ELF-1 (cell line): ENCODE measurements at places on chromosomes 11 and 22.

- no peak for DNase-seq
Observed at GRCh38 chr11:26842478-26843282, 120.8 kb upstream of the SLC5A12 start.

GRCh38 chr22:44600207-44600785 is 101.7 kb upstream of the PRR5 start:
- no peak for DNase-seq

GRCh38 chr11:121157756-121158155 is 56.7 kb downstream of the TECTA start:
- peak; percentile 58 for DNase-seq

DNA sequence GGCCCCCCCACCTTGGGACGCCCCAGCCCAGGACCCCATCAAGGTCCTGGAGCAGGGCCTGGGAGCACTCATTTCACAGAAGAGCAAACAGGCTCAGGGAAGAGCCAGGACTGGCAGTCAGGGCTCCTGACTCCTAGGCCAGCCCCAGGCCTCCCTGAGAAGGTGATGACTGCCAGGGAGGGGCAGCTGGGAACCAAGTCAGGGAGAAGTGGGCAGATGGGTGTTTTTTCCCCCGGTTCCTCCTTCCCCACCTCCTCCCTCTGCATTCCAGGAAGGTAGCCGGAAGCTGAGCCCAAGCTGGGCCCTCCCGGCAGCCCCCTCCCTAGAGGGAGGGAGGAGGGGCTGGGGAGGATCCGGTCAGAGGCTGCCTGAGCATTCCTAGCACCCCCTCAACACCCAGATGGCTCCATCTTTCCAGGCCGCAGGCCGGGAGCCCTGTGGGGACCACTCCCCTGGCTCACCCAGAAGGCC is 19.6 kb downstream of the MYRF start:
- peak; percentile 86 for DNase-seq

GRCh38 chr11:848380-848931 is 5.8 kb downstream of the TSPAN4 start:
- peak; percentile 51 for DNase-seq

DNA sequence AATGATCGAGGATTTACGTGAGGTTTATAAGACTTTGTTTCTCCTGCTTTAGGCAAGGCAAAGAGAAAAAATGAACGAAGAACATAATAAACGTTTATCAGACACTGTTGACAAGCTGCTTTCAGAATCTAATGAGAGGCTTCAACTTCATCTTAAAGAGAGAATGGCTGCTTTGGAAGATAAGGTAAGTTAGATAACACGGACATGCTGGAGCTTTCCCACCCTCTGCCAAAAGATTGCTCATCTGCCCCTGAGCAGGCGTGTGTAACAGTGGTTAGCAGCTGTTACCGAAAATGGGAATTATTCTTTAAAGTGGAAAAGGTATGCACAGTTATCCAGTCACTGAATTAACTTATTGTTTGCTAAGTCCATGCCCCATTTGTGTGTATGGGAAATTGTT is 62.8 kb upstream of the CTTN start:
- DNase-seq, result no peak

DNA sequence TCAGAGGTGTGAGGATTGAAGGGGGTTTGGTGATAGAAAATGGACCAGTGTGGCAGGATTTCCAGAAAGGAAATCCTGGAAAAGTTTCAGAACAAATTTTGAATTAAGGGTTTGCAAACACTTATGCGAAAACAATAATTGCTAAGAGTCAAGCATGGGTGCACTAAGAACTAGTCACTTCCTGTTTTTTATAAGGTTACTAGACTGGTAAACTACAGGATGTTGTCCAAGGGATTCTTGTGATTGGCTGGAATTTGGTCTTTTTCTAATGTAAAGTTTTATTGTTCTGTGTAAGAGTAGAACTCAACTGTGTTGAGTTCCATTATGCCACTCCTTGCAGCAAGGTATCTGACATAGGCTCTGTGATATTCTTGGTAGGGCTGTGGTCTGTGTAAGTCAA is 54.1 kb downstream of the LIF start:
- no peak for DNase-seq

- no peak for DNase-seq
Observed at GRCh38 chr11:44241851-44242250, 68.1 kb downstream of the ALX4 start.

- DNase-seq, result no peak
Observed at GRCh38 chr11:45670386-45671135, 5.1 kb upstream of the CHST1 start.

GRCh38 chr11:62622476-62623089 is 797 bp upstream of the B3GAT3 start:
- DNase-seq, result no peak

GRCh38 chr11:36620246-36620645 is 22.2 kb upstream of the RAG2 start:
- DNase-seq, result no peak

GRCh38 chr11:17640493-17641164 is 78.7 kb upstream of the MYOD1 start:
- no peak for DNase-seq

DNA sequence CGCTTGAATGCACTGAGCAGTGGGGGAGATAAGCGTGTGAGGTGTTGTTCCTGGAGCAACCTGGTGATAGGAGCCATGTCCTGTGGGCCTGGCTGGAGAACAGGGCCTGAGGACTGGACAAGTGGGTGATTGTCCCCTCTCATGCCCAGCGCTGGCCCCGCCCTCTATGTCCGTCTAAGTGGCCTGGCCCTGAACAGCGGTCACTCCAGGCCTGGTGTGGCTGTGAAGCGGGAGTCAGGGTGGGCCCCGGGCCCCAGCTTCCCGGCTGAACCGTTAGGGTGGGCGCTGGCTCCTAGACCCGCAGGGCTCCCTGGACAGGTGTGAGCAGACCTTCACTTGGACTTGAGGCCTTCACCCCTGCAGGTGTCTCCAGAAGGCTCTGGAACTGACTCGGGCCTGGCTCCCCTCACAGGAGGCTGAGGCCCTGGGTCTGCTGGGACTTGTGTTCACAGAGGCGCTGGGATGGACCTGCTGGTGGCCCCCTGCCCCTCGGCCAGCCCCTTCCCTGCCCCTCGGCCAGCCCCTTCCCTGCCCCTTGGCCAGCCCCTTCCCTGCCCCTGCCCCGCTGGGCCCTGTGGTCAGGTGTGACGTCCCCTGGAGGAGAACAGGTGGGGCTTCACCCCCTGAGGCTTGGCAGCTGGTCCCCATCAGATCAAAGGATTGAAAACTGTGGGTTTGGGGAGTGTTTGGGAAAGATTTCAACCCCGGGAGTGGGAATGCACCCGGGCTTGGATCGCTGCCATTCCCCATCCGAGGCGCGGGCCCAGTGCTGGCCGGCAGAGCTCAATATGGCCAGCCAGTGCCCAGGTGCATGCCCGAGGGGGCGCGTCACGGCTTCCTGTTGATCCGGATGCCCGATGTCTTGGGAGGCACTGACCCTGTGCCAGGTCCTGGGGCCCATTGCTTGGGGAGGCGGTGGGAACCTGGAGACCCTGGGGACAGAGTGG is 3.2 kb upstream of the MUC6 start:
- no peak for DNase-seq

DNA sequence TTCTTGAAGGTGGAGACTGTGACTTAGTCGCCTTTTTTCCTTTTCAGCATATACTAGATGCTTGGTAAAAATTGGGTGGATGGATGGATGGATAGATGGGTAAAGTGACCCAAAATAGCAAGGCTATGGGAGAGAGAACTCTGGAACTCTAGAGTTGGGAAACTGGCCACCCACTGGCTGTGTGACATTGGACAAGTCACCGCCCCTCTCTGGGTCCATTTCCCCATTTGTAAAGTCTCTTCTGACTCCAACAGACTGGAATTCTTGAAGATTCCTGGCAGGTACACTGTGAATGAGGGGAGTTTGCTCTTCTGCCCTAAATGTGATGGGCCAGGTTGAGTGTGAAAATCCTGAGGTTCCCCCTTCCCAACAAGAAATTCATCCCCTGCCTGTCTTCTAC is 8.0 kb downstream of the TKFC start:
- no peak for DNase-seq

DNA sequence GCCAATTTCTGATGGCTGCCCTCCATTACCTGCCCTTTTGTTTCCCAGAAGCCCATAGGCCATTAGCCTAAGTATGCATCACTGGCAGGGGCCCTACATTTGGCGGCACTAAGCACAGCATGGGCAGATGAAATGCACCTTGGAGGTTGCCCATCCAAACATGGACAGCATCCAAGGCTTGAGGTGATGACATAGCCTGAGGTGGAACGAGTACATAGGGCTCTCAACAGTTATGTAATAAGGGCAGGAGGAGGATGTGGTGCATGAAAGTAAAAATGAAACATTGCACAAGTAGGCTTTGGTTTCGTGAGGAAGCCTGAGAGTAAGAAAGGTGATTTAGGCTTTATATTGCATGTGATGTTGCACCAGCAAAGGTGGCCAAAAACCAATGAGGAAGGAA is 148.1 kb downstream of the FAM76B start:
- DNase-seq, result no peak

DNA sequence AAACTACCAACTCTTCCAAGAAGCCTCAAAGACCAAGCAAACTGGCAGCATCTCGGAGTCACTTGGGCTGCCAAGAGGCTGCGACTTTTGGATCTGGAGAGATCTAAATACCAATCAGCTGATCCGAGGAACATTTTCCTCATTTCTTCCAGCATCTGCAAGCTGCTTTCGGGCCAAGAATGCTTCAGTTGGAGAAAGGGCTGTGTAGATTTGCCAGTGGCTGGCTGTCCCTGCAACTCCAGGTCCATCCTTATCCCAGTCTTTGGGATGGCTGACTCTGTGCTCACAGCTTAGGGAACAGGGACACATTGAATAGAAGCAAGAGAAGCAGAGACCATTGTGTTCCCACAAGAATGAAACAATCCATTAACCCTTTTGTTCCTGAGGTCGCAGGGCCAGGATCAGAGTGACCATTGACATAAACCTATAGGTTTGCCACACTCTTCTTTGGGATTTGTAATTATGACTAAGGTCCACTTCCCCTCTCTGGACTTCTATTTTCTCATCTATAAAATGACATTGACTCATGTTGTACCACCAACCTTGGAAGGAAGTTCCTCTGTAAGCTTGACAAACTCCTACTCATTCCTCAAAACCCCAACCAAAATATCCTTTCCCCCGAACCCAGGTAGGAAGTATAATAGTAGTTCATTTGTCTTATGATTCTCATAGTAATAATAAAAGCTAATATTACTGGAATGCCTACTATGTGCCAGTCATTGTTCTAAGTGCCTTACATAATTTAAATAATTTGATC is 340.8 kb downstream of the MN1 start:
- no peak for DNase-seq

DNA sequence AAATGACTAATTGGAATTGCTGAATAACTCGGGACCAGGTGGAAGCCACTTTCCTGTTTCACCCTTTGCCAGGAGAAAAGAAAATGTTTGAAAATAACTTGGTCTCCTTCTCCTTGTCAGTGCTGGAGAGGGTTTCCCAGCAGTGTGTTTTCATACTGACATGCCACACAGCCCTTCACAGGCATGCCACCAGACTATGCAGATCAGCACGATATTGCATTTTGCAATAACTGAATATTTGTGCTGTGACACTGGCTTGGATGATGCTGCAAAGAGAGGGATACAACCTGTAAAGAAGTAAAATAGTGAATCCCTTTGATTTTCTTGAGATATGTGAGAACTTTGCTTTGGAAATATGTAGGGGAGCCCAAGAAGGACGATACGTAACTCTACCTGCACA is 200.0 kb upstream of the NAV2 start:
- no peak for DNase-seq

DNA sequence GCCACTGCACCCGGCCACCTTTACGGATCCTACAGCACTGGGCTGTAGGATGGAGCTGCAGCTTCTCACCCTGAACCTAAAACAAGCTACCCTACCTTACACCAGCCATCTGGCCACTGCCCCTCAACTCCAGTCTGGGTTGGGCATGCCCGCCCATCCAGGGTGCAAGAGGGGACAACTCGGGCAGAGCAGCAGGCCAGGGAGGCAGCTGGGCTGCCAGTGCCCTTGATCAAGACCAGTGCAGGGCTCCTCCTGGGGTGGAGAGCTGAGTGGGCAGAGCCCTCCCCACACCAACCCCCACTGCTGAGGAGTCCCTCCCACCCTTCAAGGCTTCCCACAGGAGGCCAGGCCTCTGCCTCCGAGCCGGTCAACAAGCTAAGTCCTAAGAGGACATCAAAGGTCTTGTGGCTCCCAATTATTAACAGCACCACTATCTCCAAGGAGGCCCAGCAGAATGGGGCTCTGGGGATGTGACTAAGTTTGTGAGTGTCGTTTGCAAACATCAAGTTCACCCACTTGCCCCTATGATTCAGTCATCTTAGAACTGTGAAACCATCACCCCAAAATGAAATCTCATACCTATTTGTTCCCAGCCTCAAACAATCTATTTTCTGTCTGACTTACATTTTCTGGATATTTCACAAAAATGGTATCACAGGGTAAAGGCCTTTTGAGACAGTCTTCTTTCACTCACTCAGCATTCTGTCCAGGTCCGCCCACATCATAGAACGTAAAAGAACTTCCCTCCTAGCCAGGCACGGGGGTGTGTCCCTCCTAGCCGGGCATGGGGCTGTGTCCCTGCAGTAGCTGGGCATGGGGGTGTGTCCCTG is 11.0 kb downstream of the GATD1 start:
- no peak for DNase-seq

DNA sequence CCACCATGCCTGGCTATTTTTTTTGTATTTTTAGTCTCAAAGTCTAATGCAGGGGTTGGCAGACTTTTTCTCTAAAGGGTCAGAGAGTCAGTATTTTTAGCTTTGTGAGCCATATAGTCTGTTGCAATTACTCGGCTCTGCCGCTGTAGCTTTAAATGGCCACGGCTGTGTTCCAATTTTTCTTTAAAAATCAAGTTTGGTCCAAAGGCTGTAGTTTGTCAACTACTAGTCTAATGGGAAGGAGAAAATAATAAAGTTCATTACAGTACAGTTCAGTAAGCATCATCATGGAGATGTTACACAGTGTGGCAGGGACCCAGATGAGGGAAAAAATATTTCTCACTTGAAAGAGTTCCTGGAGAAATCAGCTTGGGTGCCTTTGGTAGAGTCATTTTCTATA is 107.6 kb downstream of the CSNK2A3 start:
- no peak for DNase-seq

DNA sequence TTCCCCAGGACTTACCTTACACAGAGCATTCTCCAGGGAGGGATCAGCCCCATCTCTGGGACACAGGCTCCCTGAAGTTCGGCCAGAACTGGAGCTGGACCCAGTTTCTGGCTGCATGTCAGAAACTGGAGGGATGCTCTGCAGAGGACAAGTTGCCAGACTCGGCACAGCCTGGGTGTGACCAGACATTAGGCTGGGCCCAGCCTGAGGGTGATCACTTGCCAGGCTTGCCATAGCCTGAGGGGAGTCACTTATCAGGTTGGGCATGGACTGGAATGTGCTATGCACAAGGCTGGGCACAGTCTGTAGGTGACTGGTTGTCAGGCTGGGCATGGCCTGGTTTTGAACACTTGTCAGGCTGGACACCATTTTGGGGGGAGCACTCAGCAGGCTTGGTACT is 30.7 kb upstream of the STK33 start:
- DNase-seq, result no peak

GRCh38 chr11:32500001-32500400 is 64.7 kb upstream of the WT1 start:
- DNase-seq, result no peak
